ENCODE measurements at places on chromosomes 11 and 22.

DNA sequence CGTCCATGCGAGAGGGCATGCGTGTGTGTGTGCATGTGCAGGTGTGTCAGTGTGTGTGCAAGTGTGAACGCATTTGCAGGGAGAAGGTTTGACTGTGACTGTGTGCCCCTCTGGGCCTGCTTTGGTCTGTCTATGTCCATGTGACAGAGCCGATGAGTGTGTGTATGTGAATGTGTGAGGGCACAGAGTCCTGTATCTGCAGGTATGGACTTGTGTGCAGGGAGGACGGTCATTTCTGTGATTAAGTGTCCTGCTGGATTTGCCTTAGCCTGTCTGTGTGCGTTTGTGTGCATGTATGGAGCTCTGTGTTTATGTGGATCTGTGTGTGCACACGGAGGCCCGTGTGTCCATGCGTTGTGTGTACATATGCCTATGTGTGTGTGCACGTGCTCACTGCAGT lies 5.4 kb downstream of the EMID1 start:
- DNase-seq: no peak

GRCh38 chr22:38948181-38948940 lies 9.0 kb upstream of the APOBEC3A start:
- DNase-seq: no peak

- DNase-seq: no peak
These were observed 42.3 kb downstream of the C11orf96 start for GRCh38 chr11:43984519-43985385.

- peak; percentile 52 for DNase-seq
These were observed 2.9 kb upstream of the KIRREL3 start for GRCh38 chr11:127003260-127003981.

DNA sequence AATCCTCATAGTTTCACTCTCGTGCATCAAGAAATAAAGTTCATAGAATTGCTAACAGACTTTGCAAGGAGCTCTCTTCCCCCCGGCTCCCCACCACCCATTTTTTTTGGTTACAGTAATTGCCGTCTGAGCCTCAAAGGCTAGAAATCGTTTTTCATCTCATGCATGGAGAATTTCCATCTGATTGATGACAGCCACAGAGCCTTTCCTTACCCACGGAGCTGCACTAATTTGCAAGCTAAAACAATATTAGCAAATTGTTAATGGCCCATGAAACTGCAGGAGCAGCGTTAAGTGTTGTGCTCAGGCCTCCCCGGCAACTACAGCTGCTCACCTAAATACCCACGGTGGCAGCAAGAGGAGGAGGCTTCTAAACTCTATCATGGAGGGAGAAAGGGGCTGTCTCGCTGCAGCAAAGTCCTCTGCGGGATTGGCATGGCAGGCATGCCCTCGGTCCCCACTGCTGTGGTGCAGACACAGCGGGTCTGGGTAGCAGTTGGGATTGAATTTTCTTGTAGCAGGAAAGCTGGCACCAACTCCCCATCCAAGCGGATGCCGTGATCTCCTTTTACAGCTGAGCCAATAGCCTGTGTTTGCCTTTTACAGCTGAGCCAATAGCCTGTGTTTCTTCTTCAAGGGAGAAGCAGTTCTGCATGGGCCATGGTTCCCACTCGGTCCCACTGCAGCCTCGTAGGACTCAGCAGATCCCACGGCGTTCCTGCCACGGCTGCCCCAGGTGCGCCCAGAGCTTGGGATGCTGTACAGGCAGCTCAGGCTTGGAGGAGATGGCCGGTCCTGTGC lies 412.3 kb downstream of the BRD1 start:
- DNase-seq: no peak

DNA sequence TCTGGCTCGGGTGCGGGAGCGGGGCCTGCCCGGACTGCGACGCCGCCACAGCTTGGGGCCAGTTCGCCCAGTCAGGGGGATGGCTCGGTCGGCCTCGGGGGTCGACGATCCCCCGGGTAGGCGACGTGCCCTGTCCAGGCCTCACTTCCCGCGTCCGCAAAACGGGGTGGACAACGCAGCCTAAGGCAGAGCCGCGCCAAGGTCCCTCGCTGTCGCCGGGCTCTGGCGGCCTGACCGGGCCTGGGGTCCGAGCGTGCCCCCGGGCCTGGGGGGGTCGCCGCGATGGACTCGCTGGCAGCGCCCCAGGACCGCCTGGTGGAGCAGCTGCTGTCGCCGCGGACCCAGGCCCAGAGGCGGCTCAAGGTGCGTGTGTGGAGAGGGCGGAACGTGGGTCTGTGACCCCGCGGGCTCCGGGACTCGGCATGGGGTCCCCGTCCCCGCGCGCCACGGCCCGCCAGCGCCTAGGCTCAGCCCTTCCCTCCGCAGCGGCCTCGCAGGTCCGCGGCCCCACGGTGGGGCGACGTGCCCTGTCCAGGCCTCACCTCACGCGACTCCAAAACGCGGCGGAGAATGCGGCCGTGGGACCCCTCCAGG lies 4.2 kb downstream of the SEPTIN5 start:
- no peak for DNase-seq

GRCh38 chr11:112087212-112087611 lies 539 bp downstream of the SDHD start:
- DNase-seq: no peak

DNA sequence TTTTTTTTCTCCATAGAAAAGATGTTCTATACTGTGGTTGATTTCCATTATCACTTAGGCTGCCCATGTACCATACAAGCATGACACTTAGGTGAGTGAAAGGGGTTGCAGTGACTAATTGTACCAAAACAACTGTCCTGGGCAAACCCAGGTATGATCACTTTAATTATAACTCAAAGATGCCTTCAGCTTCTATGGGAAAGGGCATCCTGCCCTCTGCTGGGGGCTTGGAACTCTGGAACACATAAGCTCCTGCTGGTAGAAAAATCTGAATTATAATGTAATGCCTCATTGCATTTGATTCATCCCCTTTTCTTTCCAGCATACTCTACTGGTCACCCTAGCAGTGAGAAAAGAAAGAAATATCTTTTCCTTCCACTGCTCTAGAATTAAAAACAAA lies 206.3 kb downstream of the DDX10 start:
- no peak for DNase-seq

DNA sequence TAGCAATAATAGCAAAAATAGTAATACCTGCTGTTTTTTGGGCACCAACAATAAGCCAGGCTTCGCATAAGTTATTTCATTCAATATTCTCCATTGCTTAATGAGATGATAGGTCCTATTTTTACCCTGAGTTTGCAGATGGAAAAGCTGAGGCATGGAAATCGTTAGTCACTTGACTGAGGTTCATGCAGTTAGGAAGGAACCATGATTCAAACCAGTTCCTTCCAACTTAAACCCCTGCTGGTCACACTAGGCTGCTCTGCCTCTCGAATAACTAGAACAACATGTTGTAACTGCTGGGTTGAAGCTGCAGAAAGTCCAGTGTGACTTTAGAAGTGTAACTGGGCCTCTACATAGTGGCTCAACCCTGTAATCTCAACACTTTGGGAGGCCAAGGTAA lies 69.3 kb downstream of the SEZ6L start:
- DNase-seq: no peak

DNA sequence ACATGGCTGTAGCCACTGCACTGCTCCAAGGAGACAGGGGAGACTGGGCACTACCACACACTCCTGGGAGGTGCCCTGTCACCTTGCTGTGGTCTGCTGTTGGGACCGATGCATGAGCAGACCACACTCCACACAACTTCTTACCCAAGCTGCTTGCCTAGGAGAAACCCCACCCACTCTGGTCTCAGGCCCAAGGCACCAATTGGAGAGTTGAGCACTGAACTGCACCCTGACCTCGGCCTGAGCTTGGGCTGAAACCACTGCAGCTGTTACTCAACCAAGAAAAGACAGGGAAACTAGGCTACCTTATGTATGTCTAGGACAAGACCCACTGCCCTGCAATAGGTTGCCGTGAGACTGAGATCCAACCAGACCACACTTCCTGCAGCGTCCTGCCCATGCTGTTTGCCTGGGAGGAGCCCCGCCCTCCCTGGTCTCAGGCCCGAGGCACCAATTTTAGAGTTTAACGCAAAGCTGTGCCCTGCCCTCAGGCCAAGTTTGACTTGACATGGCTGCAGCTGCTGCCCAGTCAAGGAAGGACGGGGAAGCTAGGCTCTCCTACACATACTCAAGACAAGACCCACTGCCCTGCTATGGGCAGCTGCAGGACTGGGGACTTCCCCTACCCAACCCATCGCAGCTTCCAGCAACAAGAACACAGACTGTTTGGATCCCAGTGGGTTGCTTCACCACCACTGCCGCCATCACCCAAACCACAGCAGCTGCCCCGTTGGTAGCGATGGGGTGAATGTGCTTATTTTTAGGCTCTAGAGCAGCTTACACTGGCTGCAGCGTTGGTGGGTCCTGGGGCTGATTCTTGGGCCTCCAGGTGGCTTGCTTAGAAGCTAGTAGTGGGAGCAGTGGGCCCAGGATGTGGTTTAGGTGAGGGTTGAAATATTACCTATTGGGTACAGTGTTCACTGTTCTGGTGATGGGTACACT lies 66.8 kb downstream of the BRD1 start:
- no peak for DNase-seq

DNA sequence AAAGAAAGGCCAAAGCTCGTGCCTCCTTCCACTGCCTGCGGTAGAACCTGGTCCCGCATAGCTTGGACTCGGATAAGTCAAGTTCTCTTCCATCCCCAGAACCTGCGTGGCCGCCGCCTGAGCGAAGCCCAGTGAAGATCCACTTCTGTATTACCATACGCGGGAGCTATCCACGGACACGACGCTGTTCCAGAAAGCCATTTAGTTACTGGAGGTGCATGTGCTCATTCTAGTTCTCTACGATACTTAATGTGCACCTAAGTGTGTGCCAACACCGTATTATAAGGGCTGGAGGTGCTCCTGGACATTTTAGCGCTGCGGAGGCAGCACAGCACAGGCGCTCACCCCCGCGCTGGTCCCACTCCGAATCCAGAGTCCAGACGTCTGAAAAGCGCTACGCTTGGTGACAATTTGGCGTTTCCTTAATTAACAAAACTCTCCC lies 1.4 kb downstream of the WT1 start:
- DNase-seq: no peak

DNA sequence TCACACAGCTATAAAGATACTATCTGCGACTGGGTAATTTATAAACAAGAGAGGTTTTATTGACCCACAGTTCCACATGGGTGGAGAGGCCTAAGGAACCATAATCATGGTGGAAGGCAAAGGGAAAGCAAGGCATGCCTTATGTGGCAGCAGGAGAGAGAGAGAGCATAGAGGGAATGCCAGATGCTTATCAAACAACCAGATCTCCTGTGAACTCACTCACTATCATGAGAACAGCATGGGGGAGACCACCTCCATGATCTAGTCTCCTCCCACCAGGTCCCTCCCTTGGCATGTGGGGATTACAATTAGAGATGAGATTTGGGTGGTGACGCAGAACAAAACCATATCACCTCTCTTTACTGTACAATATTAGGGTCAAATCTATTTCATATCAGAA lies 1101.6 kb upstream of the RAG2 start:
- DNase-seq: no peak

GRCh38 chr22:50139843-50140415 lies 30.6 kb upstream of the PANX2 start:
- no peak for DNase-seq

GRCh38 chr11:93510196-93510873 lies 32.9 kb downstream of the SMCO4 start:
- DNase-seq: no peak

GRCh38 chr22:37566903-37567798 lies 6.9 kb downstream of the CDC42EP1 start:
- peak; percentile 31 for DNase-seq

DNA sequence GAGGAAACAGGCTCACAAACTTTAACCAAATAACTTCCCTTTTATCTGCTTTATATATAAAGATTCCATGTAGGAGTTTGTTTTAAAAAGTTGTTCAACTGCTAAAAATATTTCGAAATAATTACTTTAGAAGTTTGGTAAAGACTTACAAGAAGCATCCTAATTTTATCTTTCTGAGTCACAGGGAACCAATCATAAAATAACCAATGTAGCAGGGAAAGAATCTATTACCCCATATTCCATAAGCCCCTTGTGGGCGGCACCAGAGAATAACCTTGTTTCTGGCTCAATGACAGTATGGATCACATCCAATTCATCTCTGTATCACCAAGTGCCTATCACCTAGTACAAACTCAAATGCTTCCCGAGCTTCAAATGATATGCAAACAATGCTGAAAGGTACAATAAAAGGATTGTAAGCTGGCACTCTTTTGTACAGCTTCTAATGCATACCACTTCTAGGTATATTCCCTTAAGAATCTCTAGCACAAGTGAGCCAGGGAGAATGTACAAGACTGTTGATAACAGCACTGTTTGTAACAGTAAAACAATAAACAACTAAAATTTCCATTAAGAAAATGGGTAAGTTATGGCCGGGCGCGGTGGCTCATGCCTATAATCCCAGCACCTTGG lies 158.4 kb downstream of the ATG16L2 start:
- no peak for DNase-seq

- no peak for DNase-seq
These were observed at the start of gene DRD2 for GRCh38 chr11:113475160-113475761. TSS of gene DRD2 (minus strand) at chr11:113475398. CDS start at chr11:113424651, 50,747 bp downstream.

DNA sequence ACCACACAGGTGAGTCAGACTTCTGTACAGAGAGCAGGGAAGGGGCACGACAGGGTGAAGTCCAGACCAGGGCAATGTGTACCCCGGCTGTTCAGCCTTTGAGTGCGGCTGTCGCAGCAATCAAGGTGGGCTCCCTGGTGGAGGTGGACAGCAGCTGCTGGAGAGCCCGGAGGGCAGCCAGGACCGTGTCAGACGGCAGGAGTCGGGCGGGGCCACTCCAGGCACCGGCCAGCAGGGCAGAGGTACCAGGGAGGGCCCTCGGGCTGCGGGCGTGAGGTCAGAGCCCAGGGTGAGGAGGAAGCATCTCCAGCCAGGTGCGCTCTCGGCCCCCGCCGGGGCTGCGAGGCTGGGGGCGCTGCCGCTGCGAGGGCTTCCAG lies 802 bp upstream of the PIM3 start:
- no peak for DNase-seq

DNA sequence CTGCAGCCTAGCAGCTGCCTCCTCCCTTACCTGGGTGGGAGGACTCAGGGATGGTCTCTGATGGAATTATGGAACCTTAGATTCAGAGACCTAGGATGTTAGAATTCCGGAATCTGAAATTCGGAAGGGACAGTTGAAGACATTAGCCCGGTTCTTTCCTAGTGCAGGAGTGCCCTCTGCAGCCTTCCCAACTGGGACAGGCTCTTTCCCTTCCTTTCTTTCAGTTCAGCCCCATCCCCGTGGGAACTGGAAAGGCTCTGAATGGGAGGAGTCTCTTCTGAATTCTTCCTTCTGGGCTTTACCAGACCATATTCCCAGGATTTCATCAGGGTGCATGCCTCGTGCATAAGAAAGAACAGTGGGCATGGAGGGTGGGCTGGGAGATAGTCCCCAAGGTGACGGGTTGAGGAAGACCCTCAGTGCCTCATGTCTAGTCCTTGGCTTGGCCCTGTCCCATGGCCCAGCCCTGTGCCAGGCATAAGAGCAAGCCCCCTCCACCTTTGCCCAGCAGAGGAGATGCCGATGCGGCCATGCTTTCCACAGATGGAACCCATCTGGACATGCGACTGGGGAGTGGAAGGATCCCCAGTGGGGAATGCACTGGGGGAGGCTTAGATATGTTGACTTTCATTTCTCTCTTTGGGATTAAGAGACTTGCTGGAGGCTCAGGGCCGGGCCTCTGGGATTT lies 14.4 kb downstream of the DNAJB13 start:
- DNase-seq: no peak
